ENCODE measurements at places on chromosomes 16 and 17.

DNA sequence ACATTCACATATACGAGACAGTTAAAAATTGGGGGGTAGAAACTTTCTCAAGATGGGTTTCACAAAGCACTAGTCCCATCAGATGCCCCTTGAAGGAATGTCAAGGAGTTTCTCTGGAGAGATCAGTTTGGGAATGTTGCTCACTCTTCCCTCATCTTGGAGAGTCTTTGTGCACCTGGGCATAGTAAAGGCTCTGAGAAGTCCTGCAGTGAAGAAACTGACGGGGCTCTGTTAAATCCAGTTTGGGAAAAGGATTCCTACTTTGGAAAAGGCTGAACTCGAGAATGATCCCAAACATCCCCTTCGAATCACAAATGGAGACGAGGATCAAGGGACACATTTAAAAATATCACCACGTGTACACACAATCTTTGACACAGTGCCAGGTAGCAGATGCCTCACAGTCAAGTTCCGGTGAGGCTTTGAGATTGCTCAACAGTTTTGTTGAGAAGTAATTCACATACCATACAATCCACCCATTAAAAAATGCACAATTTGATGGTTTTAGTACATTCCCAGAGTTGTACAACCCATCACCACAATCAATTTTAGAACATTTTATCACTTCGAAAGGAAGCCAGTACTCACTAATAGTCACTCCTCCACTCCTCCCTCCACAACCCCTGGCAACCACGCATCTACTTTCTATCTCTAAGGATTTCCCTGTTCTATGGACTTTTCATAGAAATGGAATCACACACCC is 203.4 kb upstream of the FOXF1 start:
- no peak overlapping the region for H3K27ac ChIP-seq
- no peaks in the 10 kb centered on the region for H3K4me1 ChIP-seq
- DNase-seq, result no peak
- no peak overlapping the region for H3K4me3 ChIP-seq

- H3K27ac ChIP-seq, result no peak overlapping the region
- H3K4me1 ChIP-seq, result peaks cover 26% of the 10 kb centered on the region
- no peaks in the 10 kb centered on the region for H3K27me3 ChIP-seq
- H3K4me3 ChIP-seq, result no peak overlapping the region
- no peaks in the 10 kb centered on the region for H3K36me3 ChIP-seq
- DNase-seq, result no peak
Measured at GRCh38 chr16:21166561-21166961, 8.1 kb downstream of the LDAF1 start.

- H3K4me1 ChIP-seq, result peaks cover 6% of the 10 kb centered on the region
- H3K4me3 ChIP-seq, result no peak overlapping the region
- H3K27me3 ChIP-seq, result no peaks in the 10 kb centered on the region
- DNase-seq, result no peak
Measured at GRCh38 chr16:15597822-15598647, 44.9 kb downstream of the MARF1 start.

GRCh38 chr16:57009643-57010170 is 20.4 kb downstream of the NLRC5 start:
- H3K36me3 ChIP-seq, result peaks cover under 1% of the 10 kb centered on the region
- peaks cover 3% of the 10 kb centered on the region for H3K4me1 ChIP-seq
- no peak overlapping the region for H3K4me3 ChIP-seq

Measured in adrenal gland (tissue), 19 donors.